ENCODE measurements at places on chromosomes 2 and 18.

DNA sequence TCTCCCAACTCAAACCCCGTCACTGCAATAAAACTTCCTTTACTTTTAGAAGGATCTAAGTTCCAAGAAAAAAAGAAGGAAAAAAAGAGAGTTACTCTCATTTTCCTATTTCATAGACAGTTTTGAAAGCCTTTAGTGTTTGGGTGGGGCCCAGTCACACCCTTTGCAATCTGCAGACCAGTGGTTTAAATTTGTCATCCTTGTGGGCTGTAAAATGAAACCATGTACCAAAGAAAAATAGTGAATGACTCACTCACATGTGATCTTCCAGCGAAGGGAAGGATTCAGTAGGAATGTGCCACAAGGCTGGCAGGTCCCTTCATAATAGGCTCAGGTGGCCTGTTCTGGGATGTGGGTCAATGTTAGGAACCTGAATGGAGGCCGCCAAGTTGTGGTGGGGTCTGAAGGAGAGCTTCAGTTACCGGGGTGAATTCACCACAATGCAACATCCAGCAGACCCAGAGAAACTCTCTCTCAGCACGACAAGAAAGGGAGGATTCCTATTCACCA lies 28.3 kb downstream of the ANXA4 start:
- DNase-seq = peak; percentile 85

DNA sequence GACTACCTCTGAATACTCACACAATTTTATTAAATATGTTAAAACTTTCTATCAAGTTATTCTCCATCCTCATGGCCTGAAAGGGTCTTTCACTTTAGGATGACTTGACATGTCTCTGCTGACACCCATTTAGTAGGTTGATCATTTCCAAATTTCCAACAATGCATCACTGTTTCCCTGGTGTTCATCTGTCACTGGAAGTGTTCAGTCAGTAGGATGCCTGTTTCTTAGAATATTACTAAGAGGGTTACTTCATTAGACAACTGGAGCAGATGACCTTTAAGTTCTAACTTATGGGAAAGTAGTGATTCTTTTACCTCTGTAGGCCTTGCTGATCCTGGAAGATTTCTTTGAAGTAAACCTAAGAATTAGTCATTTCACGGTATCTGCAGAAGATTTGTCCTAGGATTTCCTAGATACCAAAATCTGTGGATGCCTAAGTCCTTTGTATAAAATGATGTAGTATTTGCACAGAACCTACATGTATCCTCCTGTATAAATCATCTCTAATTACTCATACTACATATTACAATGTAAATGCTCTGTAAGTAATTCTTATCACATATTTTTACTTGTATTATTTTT lies 77.7 kb downstream of the MAP3K20 start:
- no peak for DNase-seq

GRCh38 chr2:169573974-169574299 lies 272 bp upstream of the FASTKD1 start:
- no peak for DNase-seq

GRCh38 chr2:2879071-2879470 lies 498.5 kb downstream of the EIPR1 start:
- no peak for DNase-seq

- peak; percentile 15 for DNase-seq
Observed at GRCh38 chr18:23378302-23378686, 74.8 kb upstream of the RIOK3 start.

- DNase-seq = no peak
Observed at GRCh38 chr18:58687871-58688308, 16.6 kb downstream of the MALT1 start.

- DNase-seq = no peak
Observed at GRCh38 chr18:26667046-26667445, 118.7 kb upstream of the KCTD1 start.

DNA sequence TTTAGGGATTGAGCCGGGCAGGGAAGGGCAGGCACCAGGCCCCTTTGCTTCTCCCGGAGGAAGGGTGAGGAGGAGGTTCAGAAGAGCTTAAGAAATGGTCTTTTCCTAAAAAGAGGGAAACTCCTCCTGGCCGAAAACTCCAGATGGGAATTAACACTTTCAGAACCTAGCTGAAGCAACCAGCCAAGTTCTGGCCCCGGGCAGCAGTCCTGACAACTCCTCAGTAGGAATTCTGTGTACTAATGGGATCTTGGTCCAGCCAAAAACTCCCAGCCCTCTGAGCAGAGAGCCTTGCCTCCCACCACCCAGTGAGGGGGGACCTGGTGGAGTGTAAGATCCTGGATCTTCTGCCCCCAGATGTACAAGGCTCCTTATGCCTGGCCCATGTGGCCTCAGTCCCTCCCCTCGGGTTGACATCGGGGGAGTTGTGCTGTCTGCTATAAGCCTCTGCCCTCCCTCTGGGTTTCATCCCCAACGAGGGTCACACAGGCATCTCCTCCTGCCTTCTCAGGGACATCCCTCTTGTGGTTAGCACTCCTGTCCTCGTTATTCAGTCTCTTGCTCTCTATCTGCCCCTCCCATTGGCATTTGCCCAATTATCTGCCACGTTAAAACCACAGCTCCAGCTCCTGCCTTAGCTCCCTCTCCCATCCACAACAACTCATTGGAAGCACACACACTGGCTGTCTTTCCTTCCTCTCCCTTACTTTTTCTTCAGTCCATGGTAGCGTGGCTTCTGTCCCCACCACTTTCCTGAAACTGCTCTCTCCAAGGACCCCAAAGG lies 184.6 kb downstream of the CYP26B1 start:
- DNase-seq = peak; percentile 28

DNA sequence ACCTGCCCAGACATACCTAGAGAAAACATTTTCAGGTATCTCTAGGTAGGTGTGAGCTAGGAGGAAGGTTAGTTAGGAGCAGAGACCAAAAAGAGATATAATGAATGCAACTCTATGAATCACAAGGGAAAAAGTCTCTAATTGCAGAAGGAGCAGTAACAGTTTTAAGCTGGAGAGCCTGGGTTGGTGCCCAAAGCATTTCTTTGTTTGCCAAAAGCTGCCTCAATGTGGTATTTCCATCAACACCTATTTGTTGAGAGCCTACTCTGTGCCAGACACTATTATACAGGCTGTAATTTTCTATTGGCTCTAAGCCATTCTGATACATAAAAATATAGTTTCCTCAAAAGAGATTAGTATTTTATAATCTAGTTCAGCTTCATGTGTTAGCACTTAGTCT lies 141.6 kb downstream of the UBE2E3 start:
- DNase-seq = no peak

GRCh38 chr2:235570256-235570655 lies 76.4 kb downstream of the AGAP1 start:
- peak; percentile 66 for DNase-seq

DNA sequence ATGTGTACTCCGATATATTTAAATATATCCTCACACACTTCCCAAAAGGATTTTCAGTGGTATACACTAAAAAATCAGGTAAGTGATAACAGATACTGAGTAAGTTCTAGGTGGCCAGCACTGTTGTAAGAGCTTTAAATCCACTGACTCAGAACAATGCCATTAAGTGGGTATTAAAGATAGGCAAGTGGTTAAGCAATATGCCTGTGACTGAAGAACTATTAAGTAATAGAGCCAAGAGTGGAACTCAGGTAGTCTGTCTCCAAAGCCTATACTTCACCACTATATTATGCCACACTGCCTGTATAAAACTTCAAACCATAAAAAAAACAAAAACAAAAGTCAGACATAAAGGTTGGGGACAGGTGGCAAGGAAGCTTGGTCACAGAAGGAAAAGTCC lies 37.2 kb downstream of the THUMPD2 start:
- no peak for DNase-seq

- DNase-seq = no peak
Observed at GRCh38 chr2:118814368-118814767, 33.1 kb downstream of the EN1 start.

DNA sequence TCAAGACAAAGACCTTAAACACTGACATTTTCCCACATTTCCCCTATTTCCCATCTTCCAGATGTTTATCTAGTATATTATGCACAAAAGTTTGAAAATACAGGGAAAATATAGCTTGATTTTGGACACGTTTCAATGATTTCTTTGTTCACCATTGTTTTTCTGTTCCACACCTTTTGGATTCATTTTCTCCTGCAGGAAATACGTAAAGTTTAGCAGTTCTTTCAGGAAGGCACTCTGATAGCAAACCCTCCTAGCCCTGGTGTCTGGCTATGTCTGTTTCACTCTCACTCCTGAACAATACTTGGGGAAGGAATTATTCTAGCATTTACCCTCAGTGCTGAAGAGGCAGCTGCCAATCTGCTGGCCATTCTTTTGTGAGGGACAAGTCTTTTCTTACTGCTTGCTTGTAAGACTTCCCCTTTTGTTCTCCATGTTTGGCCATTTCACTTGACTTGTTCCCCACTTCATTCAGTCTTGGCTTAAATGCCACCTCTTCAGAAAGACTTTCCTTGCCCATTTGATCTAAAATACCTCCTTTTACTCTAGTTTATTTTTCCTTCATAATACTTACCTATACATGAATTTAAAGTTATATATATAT lies 195.4 kb downstream of the RNF152 start:
- DNase-seq = no peak

DNA sequence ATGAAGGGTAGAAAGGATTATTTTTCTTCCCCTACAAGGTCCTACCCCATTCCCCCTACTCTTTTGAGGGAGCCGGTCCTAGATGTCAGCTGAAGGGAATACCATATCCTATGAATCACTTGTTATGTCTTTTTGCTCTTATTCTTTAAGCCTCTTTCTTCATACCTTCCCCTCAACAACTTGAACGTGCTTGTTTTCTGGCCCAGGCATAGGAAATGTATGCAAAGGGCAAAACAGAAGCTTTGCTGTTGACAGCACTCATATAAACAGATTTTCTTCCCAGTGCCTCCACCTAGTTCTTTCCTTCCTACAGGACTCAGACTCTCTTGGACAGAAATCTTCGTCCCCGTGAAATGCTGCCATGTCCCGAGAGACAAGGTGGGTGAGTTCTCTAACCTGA lies 64.6 kb downstream of the TMEM17 start:
- DNase-seq = no peak

DNA sequence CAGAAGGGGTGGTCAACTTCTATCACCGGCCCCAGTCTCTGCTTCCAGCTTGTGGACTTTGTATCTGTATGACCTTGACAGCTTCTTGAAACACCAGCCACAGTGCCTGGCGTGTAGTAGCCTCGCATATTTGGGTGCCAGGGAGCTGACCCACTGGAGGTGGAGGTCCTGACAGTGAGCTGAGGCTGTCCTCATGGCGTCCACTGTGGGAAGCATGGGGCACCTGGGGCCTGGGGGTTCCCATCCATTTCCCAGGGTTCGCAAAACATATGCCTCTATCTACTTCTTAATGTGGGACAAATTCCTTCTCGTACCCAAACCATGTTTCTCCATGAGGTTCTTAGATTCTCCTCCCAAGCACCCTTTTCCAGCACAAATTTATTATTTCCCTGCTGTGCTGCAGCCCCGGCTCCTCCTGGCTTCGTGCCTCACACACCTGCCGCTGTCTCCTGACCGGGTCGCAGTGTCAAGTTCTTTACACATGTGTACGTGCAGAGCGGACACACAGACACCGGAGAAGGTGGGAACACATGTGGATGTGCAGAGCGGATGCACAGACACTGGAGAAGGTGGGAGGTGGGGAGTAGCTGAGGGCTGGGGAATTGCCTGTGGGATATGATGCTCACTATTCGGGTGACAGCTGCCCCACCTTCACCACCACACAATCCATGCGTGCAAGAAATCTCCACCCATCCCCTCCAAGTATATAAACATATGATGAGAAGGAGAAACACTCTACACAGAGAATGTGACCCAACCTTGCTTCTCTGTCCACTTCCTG lies 23.4 kb downstream of the TMEM18 start:
- DNase-seq = no peak

DNA sequence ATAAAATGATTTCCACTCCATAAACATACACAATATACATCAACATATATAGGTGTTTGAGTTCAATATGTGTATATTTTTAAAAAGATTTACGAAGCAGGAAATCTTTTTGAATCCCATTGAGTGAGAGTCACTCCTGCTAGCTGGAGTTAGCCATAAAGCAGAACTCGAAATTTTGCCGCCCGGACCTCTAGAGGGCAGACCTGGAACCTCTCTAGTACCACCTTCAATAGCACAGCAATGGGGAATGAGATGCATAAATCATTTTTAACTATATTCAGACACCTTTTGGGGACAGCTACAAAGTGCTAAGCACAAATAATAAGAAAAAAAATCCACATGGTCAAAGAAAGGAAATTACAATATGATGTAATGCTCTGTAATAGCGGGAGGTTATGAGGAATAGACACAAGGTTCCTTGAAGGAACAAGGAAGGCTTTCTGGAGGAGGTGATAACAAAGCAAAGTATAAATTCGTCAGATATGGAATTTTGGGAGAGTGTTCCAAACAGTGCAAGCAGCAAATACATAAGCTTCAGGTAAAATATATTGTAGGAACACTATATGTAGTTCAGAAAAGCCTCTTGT lies 533.4 kb downstream of the ERBB4 start:
- peak; percentile 36 for DNase-seq

DNA sequence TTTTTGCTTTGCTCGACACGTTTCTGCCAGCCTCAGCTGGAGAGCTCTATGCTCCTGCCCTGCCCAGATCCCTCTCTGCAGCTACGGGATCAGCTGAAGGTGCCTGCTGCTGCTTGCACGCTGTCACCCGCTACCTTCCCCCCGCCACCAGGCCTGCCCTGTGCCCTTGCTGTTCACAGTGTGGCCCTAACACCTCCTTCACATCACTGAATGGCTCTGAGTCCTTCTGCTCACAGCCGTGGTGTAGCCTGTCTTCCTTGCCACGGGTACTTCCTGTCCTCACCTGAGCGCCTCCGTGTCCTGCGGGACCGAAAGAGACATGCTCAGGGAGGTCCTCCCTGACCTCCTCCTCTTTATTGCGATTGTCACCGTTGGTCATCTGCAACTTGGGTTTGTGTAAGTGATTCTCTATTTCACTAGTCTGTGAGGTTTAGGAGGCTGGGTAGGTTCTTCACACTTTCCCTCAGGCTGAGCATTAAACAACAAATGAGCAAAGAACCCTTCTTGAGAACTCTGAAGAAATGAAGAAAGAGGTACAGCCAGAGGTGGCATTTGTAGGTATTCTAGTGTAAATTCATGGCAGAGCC lies 127.5 kb downstream of the NCK2 start:
- no peak for DNase-seq

DNA sequence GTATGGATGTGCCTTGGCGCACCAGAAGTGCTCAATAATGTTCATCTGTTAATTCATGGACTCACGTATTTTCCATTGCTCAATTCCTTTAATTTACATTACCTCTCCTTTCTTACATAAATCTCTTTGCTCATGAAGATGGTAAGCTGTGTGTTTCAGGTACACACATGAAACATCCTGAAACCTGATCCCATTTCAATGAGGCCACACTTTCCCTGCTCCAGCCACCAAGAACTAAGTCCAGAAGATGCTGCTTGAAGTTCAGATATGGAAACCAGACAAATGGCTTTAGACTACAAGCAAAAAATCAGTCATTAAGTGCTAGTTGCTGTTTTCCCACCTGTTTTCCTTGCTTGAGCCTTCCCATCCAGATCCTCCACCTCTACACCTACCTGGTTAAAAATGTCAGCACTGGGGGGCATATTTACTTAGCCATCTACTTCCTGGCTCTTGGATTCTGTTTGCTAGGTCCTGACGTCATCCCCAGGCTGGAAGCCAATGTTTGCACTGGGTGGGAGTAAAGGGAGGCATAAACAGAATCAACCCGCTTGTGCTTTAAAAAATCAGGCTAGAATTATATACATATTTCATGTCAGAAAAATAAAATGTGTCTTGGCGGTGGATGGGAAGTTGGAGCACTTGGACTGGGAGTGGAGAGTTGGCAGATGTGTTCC lies 309.7 kb downstream of the OSR1 start:
- no peak for DNase-seq

Data from EL (cell line).